Omental fat pad (tissue), 4 donors: ENCODE measurements at places on chromosomes 16 and 17. TPM values are rescaled to one million over a fixed set of nuclear protein-coding genes. Genes with fewer than 3 reads are reported as not detected.

Gene RPUSD1
- total RNA-seq, result 13.9 TPM

Gene FBXO39
- 0.75 TPM for total RNA-seq

Gene TP53TG3D
- total RNA-seq, result not detected

- no peak for DNase-seq
These were observed 92.2 kb downstream of the CMC2 start for GRCh38 chr16:80914379-80915078.

- DNase-seq, result no peak
These were observed 14.2 kb downstream of the USP36 start for GRCh38 chr17:78826421-78826820.

DNA sequence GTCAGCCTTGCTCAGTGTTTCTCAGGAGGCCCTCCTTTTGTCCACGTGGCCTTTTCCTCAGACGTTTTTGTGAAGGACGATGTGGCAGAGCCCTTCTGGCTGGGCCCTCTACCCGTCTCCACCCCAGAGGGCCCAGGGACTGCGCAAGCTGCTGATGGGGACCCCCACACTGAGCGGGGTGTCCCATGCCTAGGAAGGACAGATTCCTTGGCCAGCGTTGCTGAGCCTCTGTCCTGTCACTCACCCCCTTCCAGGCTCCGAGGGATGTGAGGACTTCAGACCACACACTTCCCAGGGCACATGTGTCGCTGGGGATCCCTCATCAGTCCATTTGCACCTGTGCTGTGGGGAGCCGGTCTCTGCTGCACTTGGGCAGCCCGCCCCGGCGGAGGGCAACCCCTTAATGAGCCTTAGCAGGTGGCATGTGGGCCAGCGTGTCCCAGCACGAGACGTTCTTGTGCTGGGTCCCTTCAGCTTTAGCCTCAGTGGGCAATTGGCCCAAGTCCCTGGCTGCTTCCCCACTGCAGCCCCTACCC is 48.3 kb downstream of the NT5M start:
- DNase-seq, result no peak

- no peak for DNase-seq
These were observed 5.2 kb upstream of the APRT start for GRCh38 chr16:88816736-88817535.

DNA sequence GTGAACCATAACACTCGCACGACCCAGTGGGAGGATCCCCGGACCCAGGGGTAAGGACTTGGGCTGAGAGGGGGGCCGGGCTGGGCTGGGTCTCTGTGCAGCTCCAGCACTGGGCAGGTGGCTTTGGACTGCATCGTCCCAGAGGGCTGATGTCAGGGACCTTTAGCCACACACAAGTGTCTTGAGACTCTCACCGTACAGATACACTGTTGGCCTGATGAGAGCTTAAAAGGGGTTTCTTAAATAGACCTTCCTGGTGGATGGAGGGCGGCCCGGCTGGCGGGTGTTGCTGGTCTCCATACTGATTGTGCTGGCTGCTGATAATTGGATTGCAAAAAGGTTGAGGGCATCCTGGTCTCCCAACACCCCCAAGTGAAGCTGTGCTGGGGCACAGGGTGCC is 21.7 kb upstream of the CLEC18A start:
- no peak for DNase-seq
